ENCODE measurements at places on chromosomes 2 and 18.

- no peak for DNase-seq
These were observed 93.8 kb downstream of the C2orf74 start for GRCh38 chr2:61255580-61256437.

- DNase-seq = no peak
These were observed 180.8 kb downstream of the SLC8A1 start for GRCh38 chr2:40271094-40271493.

- no peak for DNase-seq
These were observed 136.9 kb upstream of the GATA6 start for GRCh38 chr18:22032392-22032961.

GRCh38 chr2:68190991-68191731 lies 33.5 kb downstream of the PNO1 start:
- DNase-seq = no peak

DNA sequence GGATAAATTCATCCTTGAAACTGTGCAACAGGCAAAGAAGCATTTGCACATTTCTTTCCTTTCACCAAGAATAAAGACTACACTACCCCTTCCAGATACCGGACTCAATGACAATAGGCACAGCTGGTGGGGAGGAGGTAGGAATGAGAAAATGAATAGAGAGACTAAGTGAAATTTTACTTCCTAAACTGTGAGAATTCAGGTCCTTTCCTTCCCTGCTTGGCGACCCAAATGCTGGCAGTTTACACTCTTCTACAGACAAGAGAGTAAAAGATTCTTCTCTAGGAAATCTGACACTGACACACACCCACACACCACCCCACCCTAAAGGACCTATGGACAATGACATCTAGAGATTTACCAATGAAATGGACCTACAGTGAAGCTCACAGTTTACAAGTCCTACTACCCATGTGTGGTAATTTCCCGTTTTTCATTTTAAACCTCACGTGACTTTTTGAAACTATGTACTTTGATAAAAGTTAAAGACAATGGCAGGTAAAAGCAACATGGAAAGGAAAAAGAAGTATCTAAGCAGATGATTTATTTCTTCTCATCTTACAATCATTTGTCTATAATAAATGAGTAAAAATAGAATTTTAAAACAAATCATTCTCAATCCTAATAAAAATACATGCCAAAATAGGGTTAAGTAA lies 27.9 kb downstream of the REV1 start:
- DNase-seq = no peak

GRCh38 chr18:78967692-78968091 lies 11.9 kb upstream of the SALL3 start:
- DNase-seq = no peak

DNA sequence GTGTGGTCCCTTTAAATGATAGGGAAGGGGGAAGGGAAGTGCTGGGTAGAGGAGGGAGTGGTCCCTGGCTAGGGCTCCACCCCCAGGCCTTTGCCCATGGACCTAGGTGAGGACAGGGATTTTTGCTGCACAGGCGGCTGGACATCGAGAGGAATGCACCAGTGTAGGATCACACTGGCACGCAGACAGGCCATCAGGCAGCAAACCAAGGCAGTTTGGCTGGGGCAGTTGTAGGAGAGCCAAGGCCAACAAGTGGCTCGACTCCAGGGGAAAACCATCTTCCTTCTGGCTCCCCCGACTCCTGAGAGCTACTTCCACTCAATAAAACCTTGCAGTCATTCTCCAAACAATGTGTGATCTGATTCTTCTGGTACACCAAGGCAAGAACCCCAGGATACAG lies 402.0 kb upstream of the LRRTM1 start:
- DNase-seq = no peak

- DNase-seq = no peak
These were observed 111.1 kb downstream of the COL4A4 start for GRCh38 chr2:227052879-227053278.

- DNase-seq = no peak
These were observed 335.2 kb downstream of the NUP35 start for GRCh38 chr2:183459466-183459865.

DNA sequence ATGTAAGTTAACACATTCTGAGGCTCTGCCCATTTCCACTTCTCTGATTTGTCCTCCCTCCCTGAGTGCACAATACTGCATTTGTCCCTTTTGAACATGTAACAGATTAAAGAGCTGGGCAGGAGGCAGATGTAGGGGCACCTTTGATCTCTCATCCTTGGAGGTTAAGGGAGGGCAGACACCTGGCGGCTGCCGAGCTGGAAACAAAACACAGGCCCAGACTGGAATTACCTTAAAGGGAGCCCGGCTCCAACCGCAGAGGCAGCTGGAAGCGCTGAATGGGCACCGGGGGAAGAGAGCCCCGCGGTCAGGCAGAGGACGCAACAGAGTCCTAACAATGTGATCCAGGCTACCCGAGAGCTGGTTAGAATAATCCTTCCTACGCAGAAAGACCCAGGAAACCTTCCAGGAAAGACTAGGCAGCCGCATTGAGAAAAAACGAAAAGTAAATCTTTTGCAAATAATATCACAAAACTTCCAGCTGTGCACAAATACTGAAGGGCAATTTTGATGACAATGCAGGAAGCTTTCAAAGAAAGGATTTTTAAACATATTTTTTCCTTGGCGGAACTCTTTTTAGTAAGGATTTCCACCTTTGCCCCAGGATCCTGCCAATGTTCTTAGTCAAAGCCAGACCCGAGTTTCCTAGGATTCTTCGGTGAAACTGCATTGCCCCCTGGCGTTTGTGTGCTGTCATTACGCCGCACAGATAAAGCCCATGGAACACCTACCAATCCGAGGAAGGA lies 216.0 kb downstream of the TGIF1 start:
- DNase-seq = peak; percentile 79

DNA sequence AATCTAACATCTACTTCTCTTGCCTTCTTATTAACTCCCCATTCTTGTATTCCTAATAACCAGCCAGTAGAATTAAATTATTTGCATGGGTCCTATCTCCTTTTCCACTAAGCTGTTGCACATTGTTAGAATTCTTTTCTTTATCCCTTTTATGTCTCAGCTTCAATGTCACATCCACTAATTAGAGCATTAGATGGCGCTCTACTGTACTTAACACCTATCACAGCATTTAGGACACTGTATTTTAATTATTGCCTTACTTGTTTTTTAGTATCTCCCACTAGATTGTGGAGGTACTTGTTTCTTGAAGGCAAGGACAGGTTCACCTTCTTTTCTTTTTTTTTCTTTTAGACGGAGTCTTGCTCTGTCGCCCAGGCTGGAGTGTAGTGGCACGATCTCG lies 3.8 kb downstream of the LIPT1 start:
- DNase-seq = no peak

- no peak for DNase-seq
These were observed 27.9 kb upstream of the AGFG1 start for GRCh38 chr2:227443889-227444568.

- no peak for DNase-seq
These were observed 104.7 kb upstream of the FAM117B start for GRCh38 chr2:202530038-202530437.

- DNase-seq = peak; percentile 5
These were observed 35.3 kb downstream of the CYP26B1 start for GRCh38 chr2:72112401-72112800.

DNA sequence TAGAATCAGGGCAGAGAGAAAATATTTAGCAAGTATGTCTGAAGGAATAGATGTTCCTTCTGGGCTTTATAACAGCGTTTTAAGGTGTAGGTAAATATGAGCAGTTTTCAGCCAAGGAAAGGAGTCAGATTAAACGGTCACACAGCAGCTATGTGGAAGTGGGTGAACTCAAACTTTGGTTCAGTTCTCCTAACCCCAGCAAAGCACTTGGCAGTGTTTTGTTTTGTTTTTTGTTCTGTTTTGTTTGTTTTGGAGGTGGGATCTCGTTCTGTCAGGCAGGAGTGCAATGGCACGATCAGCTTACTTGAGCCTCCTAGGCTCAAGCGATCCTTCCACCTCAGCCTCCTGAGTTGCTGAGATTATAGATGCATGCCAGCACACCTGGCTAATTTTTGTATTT lies 24.6 kb downstream of the TANC1 start:
- no peak for DNase-seq

DNA sequence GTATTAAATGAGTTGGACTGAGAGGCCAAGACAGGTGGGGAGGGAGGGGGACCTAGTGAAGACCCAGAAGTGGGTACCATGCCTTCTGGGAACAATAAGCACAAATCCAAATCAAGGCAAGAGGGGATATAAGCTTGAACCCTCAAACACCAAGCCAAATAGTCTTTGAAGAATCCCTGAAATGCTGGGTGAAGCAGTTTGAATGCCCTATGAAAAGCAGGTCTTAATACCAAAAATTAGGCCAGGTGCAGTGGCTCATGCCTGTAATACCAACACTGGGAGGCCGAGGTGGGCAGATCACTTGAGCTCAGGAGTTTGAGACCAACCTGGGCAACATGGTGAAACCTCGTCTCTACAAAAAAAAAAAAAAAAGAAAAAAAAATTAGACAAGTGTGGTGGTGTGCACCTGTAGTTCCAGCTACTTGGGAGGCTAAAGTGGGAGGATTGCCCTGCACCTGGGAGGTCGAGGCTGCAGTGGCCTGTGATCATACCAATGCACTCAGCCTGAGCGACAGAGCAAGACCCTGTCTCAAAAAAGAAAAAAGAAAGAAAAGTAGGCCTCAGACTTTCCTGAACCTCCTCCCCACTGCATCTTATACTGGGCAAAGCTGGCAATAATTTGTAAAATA lies 3.5 kb downstream of the PCBP1 start:
- DNase-seq = no peak

GRCh38 chr2:96550787-96551604 lies 14.4 kb downstream of the ARID5A start:
- no peak for DNase-seq

- no peak for DNase-seq
These were observed 140.5 kb downstream of the ZFP36L2 start for GRCh38 chr2:43085929-43086328.

DNA sequence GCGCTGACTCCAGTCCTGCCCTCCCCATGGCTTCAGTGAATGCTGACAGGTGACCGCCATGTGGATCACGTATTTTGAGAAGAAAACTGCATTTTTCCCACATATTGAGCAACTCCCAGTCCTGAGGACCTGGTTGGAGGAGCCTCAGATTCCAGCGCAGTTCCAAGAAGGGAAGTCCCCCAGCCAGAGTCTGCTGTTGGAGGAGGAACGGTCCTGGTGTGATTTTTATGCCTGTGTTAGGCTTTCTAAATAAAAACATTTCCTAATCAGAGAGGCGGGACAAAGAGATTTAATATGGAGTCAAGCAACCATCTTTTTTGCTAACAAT lies 32.3 kb upstream of the COL6A3 start:
- no peak for DNase-seq

GRCh38 chr2:73701968-73702665 lies 35.0 kb downstream of the TPRKB start:
- DNase-seq = no peak

- no peak for DNase-seq
These were observed 331.6 kb downstream of the KCNS3 start for GRCh38 chr2:18209934-18210639.

DNA sequence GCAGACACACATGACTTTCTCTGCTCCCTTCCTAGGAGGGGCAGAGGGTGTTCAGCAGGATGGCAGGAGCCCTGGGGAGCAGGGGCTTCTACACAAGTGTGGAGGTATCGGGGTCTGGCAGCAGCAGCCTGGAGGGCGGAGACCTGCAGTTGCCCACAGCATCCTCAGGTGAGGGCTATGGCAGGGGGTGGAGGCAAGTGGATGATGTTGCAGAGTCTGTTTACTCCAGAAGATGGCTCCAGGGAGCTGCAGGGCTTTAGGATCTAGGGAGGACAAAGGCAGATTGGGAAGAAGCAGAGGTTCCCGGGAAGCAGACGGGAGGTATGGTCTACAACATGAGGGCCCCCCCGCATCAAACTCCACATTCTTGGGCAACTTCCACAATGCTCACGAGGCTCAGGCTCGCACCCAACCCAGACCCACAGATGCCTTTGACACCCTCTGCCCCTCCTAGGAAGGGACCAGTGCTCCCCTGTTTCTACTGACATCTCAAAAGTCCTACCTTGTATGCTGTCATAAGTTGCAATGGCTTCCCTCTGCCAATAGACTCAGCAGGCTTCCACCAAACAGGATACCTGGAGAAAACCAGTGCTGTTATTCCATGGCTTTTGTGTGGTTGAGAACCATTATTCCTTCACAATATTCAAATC lies 12.0 kb upstream of the ATP6V1C2 start:
- no peak for DNase-seq

- DNase-seq = no peak
These were observed 58.7 kb downstream of the IL1RL2 start for GRCh38 chr2:102245266-102246151.

DNA sequence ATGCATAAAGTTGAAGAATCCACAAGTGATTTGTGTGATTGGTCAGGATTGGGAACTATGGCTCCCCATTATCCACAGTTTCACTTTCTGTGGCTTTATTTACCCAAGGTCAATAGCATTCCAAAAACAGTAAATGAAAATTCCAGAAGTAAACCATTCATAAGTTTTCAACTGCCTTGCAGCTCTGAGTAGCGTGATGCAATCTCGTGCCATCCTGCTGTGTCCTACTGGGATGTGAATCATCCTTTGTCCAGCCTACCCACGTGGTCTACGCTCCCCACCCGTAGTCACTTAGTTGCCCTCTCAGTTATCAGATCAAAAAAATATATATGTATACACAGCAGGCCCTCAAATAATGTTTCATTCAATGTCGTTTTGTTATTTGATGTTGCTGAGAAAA lies 89.0 kb upstream of the DLGAP1 start:
- no peak for DNase-seq

- DNase-seq = no peak
These were observed 40.6 kb downstream of the XRCC5 start for GRCh38 chr2:216149741-216150140.

- DNase-seq = no peak
These were observed 238.7 kb downstream of the TFCP2L1 start for GRCh38 chr2:121046335-121046734.

- no peak for DNase-seq
These were observed 21.7 kb upstream of the ZNF385B start for GRCh38 chr2:179882851-179883806.

DNA sequence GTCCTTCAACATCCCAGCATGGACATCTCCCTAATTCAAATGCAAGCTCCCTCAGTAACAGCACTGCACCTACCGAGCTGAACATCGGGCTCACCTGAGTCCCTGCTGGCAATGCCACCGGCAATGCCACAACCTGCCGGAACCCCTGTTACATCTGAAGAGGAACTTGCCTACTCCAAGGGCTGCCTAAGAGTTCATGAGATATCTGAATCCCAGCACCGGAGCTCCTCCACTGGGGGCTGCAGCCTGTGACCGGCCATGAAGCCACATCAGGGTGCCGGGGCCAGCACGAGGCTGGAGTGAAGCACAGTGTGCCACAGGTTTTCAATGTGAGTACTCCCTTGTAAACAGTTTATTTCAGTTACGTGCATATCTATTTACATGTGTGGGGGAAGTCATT lies 152.9 kb downstream of the EIPR1 start:
- no peak for DNase-seq

DNA sequence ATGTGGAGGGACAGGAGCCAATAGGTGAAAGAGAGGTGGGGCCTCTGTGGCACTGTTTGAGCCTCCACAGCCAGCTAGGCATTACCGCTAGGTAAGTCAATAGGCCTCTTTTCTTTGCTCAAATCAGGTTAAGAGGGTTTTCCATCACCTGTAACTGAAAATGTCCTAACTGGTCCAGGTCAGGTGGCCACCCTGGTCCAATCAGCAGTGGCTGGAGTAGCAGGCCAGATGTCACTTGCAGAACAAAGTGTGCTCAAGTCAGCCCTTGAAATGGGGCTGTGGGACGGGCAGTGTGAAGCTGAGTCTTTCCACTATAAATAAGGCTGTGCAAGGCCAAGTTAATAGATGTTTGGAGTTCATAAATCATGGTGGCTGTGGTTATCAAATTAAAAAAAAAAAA lies 20.9 kb downstream of the FBXO36 start:
- DNase-seq = no peak
